ENCODE measurements at places on chromosomes 7 and 10.
A peak's percentile ranks its signal among the peaks of the same experiment; 100 is the strongest.

- DNase-seq: no peak
Observed at GRCh38 chr7:25032774-25033743, 53.1 kb upstream of the OSBPL3 start.

GRCh38 chr10:44516891-44517290, 132.0 kb upstream of the CXCL12 start:
- DNase-seq: no peak

DNA sequence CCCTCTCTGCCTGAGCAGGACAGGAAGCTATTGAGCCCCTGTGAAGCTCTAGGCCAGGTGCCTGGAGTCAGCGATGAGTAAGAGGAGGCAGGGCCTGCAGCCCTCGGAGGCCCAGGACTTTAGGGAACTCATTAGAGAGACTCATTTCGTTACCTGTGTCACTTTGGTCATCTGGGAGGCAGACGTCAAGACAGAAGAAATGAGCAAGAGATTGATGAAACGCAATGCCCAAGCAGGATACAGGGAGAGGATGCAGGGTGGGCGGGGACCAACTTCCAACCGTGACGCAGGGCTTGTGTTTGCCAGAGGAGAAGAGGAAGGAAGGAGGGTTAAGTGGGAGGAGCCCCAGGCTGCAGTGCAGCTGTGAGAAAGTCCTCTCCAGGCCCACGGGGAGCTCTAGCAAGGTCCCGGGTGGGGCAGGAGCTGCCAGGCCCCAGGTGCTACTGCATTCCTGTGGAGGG, 26.4 kb upstream of the GNA12 start:
- peak; percentile 80 for DNase-seq

DNA sequence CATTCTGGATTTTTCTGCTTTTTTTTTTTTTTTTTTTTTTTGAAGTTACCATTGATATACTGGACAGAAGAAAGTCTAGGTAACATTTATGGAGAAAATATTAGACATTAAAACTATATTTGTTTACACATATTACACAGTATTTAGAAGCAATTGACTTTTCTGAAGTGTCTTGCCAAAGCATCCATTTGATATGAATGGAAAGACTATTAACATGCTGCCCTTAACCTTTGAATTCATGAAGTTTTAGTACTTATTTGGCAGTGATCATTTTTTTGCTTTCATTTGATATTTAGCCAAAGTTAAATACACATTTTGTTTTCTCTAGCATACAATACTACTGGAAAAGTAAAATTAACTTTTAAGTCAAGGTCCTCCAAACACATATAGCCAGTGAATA, 210.0 kb downstream of the SEMA3A start:
- no peak for DNase-seq

GRCh38 chr10:130804281-130804680, 507.2 kb downstream of the TCERG1L start:
- no peak for DNase-seq

Data from MV-4-11 (cell line).